Left lung (tissue), 14 donors: ENCODE measurements at places on chromosomes 3 and 15.

DNA sequence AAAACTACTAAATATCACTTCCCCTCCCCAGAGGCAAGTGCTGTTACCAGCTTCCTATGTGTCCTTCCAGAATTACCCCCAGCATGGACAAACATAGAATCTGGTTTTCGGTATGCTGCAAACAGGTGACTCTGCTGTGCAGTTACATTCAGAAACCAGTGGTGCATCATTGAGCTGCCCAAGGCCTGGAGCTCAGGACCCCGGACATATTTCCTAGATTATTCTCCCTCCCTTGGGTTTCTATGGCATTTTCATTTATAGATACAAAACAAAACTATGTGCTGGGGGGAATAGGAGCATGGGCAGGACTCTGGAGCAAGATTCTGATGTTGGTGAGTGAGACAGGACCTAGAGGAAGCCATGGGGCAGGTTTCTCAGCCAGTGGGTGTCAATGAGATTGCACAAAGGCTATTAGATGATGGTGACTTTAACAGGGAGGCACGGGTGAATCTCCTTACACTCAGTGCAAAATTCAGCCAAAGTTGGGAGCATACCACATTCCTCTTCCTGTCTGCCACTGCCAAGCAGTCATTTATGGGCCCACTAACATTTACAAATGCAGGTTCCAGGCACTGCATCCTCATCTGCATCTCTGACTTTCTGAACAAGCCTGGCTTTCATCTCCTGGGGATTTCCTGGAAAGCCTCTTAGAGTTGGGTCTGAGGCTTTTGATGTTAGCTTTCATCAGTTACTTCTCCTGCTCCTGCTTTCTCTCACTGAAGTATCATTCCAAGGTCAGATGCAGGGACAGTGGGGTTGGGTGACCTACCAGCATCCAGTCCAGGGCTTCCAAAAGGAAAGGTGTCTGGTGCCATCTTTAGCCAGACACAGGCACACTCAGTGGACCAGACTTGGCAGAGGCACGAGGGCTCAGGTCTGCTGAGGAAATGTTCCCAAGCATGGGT lies 44.5 kb downstream of the CMTM7 start:
- no peak for DNase-seq

GRCh38 chr3:27643355-27643754 lies 78.8 kb downstream of the EOMES start:
- DNase-seq: no peak

- DNase-seq: no peak
These were observed 29.6 kb downstream of the MSL2 start for GRCh38 chr3:136166507-136166906.

DNA sequence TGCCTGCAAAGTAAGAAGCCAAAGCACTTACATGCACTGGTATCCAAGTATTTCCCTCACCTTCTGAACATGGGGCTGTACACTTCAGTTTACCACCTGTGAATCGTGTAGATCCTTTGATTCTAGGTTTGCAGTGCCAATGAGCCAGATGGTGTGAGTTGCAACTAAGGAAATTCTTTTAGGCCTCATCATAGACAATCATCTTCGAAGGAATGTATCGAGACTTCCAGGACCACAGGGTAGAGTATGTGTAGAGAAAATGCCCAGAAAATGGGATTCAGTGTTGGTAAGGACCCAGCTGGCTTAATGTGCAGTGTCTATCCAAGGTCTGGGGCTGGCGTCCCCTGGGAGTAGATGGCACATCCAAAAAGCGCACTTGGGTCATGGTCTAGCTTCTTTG lies 323.2 kb upstream of the TPM1 start:
- DNase-seq: no peak

DNA sequence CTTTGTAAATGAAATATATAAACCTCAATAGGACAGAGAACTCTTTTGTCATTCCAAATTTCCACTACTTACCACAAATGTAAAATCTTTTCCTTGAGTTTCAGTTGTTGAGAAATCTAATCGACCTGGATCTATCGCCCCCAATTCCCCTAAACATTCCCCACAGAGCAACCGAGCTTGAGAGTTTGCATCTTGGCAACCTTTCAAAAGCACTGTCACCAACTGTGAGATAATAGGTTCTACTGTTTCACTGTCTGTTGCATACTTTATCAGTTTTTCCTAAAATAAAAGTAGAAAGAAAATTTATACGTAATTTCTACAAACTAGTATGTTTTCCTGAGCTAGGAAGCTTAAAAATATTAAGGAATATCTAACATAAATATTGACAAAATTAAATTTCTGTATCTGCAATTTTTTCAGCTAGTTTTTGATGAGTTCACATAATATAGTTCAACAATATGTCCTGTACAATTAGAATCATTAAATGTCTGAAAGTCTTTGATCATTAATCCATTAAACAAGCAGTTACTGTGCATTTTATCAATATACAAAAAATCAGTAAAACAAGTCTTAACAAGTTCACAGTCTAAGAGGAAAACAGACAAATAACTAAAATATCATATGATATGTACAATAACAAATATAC lies 54.5 kb downstream of the ATR start:
- DNase-seq: no peak

DNA sequence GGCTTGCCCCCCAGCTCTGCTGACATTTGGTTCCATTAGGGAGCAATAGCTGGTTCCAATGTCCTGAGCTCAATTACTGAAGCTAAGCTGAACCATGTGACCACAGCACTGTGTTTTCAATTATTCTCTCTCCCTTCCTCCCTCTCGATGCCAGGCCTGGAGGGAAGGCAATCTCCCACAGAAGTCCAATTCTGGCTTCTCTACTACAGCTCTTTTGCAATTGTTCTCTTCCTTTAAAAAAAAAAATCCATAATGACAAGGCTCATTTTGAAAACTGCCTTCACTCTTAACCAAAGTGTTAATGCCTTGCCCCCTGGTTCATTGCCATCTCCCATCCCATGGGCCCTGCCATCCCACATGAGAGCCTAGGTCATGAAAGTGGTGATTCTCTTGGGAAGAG lies 24.8 kb downstream of the IL16 start:
- DNase-seq: no peak

DNA sequence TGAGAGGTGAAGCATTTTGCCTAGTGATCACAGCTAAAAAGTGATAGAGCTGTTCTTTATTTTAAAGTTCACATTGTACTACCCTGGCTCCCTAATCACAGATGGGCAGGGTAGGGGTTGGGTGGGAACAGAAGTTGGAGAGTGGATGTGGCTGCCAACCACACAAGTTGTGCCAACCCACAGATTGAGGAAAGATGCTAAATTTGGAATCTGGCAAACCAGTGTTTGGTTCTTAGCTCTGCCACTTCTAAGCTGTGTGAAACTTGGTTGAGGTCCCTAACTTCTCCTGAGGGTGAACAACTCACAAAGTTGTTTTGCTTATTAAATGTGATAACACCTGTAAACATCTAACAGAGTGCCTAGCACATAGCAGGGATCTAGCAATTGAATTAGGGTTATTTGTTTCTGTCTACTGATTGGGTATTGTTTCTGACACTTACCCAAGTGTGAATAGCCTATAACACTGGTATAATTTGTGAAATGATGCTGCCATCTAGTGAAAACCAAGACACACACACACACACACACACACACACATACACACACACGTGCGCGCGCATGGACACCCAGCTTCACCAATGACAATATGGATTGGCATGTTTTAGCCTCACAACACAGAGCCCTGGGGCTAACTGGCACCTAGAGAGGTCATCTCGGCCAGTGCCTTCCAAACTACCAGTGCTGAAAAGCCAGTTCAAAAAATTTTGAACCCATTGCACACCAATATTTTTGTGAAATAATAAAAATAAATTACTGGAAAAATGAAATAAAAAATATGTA lies 25.3 kb downstream of the ADGRG7 start:
- no peak for DNase-seq

DNA sequence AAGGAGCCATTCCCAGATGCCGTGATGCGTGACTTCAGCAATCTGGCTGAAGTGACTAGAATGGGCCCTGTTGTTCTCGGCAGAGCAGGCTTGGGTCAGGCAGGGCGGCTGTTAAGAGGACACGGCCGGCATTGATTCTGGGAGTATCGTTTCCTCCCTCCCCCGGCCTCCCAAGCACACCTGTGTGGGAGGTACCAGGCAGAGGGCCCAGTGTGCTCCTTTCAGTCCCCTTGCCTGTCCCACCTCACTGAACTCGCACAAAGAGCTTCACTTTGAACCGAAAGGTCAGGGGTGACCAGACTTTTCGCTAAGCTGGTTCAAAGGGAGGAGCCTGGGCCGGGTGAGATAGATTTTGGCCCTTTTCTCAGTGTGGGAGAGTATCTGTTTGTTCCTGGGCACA lies 92.7 kb downstream of the CEMIP start:
- DNase-seq: no peak

- DNase-seq: no peak
These were observed 36.6 kb downstream of the MRAS start for GRCh38 chr3:138384976-138385375.

DNA sequence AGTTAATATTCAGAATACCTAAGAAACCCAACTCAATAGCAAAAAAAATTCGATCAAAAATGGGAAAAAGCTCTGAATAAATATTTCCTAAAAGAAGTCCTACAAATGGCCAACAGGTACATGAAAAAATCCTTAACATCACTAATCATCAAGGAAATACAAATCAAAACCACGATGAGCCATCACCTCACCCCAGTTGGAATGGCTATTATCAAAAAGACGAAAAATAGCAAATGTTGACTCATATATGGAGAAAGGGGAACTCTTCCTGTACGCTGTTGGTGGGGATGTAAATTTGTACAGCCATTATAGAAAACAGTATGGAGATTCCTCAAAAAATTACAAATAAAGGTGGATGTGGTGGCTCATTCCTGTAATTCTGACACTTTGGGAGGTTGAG lies 29.6 kb upstream of the SGO1 start:
- DNase-seq: no peak
